ENCODE measurements at places on chromosomes 12 and 14. TPM values are rescaled to one million over a fixed set of nuclear protein-coding genes. Genes with fewer than 3 reads are reported as not detected.
A peak's percentile ranks its signal among the peaks of the same experiment; 100 is the strongest.

Gene PZP
- total RNA-seq, result 0.35 TPM

Gene ITPR2
- 10.5 TPM for total RNA-seq

Gene USP44
- total RNA-seq, result 1.0 TPM

Gene LRP6
- total RNA-seq, result 27.3 TPM

Gene PLEKHA5
- 62.5 TPM for total RNA-seq

Gene PLEKHG3
- 22.0 TPM for total RNA-seq

Gene RHOJ
- total RNA-seq, result 13.3 TPM

Gene DGLUCY
- 254 TPM for total RNA-seq

Gene KCNC2
- not detected for total RNA-seq

Gene CISTR
- total RNA-seq, result 2.4 TPM

Gene RFLNA
- total RNA-seq, result 0.10 TPM

Gene NGB
- not detected for total RNA-seq

Gene RNASE7
- total RNA-seq, result not detected

DNA sequence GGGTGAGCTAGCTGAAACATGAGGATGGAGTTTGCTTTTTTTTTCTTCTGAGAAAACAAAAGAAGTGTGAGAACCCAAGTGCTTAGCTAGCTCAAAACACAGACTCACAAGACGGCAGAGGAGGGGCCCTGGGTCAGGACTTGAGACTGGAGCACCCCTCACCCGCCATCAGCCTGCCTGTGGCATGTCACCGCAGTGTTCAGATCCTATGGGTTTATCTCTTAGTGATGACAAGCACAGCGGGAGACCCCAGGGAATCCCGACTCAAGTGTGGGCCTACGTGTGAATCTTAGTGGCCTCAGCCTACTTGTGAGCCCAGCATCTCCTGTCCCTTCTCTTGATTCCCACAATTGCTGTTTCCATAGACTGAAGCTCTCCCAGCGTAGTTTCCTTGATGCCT lies 22.9 kb downstream of the DYRK4 start:
- DNase-seq, result no peak

GRCh38 chr12:64744422-64745258 lies 14.6 kb downstream of the GNS start:
- no peak for DNase-seq

- DNase-seq, result no peak
Observed at GRCh38 chr14:86430853-86431252, 900.9 kb downstream of the FLRT2 start.

DNA sequence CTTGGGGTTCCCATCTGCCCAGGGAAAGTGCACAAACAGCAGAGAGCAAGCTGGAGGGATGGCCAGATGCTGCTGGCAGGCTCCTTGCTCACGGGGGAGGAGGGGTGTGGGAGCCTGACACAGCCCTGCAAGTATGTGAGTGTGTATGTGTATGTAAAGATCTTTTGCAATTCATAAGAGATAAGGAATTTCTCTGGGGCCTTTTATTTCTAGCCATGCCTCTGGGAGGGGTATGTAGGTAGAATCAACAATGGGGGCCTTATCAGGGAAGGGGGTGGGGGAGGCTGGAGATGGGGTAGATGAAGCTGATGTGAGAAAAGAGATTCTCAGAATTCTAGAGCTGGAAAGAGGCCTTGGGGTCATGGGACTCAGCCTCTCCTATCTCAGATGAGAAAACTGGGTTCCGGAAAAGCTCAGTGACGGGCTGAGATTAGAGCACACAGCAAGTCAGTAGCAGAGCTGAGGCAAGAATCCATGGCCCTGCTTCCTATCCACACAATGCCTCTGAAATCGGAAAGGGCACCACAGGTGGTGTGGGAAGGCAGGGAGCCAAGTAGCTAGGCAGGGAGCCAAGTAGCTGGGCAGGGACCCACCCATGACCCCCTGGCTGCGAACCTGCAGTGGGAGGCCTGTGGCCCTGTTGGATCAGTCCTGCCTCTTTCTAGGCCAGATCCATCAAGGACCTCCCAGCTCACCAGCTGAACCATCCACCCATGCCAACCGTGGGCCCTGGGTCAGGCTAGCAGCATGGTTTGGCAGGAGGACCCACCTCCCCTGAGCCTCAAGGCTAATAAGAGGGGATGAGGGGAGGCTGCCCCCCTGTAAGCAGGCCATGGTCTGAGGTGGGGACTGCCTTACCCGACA lies 54.7 kb downstream of the PLEKHG3 start:
- peak; percentile 69 for DNase-seq

- no peak for DNase-seq
Observed at GRCh38 chr12:90235642-90236041, 527.0 kb upstream of the ATP2B1 start.

DNA sequence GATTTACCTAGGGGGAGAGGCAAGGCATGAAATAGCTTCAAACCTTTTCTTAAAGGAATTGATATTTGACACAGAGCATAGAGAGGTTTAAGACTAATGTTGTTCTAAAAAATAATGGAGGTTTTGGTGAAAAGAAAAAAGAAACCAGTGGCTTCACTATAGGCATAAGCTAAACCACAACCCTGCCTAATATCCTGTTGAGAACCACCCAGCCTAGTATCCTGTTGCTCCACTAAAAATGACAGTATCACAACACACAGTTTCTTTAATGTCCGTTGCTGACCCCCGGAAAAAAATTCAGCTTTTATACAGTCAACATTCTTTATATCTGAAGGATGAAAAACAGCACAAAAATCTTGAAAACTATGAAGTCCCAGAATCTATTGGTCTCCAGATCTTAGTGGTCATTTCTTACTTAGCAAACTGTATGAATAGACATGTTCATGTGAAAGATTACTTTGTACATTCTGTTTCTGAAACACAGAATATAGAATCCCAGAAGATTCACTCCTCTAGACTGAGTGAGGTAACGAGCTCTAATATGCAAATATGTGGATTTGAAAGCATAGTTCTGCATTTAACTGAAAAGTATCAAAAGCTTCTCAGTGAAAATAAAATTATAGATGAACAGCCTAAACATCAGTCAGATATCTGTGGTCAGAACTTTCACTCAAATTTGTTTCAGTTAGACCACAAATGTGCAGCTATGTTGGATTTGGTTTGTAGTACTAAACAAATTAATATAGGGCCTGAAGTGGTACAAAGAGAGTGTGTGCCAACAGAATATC lies 40.5 kb downstream of the GALC start:
- no peak for DNase-seq

- DNase-seq, result no peak
Observed at GRCh38 chr14:70655110-70655826, 13.6 kb downstream of the TTC9 start.

GRCh38 chr14:65255583-65256461 lies 153.5 kb upstream of the MAX start:
- DNase-seq, result no peak

- DNase-seq, result no peak
Observed at GRCh38 chr14:85576218-85576617, 46.3 kb downstream of the FLRT2 start.

DNA sequence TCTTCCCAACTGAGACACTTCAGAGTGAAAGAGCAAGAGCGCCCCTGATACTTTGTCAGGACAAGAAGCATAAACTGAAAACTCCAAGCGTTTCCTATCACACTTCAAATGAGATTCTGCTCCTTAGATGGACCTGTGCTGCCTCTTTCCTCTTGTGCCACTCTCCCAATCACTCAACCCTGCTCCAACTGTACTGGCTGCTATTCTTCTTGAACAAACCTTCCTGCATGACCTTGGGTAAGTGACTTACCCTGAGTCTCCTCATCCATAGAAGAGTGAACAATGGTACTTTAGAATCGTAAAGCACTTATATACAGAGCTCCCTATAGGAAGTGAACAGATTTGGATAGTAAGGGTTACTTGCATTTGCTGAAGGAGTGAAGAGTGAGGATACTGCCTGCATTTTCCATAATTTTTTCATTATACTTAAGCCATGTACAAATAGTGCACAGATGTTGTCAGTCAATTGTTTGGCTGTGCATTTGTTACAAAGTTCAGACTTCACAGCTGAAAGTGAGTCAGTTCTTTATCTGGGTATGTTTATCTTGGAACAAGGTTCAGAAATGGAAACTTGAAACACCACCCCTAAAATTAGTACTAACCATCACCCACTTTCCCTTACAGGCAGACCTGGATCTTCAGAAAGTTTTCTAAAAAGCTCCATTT lies 10.8 kb downstream of the MTERF2 start:
- no peak for DNase-seq

DNA sequence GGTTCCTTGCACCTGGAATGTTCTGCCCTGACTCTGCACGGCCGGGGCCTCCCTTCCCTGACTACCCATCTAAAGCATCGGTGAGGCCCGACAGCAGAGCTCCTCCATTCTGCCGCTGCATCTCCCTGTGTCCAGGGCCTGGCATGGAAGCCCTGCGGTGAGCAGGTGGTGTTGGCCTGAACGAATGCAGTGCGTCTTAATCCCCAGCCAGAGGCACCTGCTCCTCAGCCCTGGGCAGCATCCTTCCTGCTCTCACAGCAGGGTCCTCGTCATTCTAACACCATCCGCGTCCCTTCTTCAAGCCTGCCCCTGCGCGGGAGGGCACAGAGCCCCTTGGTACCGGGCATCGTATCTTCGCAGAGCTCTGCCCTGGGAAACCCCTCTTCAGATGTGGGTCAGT lies 15.4 kb downstream of the BEGAIN start:
- DNase-seq, result no peak

DNA sequence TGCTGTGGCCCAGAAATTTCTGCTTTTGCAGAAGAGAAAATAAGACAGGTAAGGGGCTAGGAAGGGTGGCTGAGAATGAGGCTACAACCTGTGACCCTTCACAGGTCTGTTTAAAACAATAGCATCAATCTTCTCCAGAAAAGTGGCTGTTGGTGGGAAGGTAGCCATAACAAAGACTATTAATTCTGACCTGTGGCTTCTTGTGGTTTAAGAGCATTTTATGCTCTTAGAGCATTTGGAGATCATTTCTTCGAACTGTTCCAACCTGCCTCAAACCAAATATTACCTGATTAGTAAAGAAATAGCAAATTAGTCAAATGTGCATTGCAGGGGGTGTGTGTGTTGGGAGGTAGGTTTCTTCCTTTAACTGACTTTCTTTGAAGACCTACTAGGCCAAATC lies 15.2 kb upstream of the TCP11L2 start:
- DNase-seq, result no peak

GRCh38 chr14:83624541-83624940 lies 1905.4 kb upstream of the FLRT2 start:
- DNase-seq, result no peak

DNA sequence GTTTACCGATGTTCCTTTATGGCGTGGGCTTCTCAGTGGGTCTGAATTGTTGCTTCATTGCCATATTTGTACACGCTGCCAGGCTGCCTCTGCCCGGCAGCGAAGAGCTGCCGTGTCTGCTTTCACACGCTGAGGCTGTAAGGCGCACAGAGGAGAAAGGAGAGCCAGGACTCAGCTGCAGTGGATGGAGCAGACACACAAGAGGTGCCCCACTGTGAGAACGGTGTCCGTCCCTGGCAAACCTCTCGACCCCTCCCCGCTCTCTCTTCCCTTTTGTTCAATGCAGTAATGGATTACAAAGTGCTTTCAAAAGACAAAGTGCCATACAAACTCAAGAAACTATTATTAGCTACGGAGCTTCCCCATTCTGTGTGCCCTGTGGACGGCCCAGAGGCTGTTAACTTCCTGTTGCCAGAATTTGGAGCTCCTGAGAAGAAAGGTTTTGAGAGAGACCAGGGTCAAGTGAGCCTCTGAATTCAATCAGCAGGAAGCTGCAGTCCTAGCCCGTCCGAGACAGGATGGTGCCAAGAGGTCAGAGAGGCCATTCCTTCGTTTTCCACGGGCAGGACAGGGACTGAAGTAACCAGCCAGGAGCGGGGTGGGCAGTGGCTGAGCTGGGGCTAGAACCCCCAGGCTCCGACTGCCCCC lies 15.8 kb downstream of the CCND2 start:
- DNase-seq, result no peak

DNA sequence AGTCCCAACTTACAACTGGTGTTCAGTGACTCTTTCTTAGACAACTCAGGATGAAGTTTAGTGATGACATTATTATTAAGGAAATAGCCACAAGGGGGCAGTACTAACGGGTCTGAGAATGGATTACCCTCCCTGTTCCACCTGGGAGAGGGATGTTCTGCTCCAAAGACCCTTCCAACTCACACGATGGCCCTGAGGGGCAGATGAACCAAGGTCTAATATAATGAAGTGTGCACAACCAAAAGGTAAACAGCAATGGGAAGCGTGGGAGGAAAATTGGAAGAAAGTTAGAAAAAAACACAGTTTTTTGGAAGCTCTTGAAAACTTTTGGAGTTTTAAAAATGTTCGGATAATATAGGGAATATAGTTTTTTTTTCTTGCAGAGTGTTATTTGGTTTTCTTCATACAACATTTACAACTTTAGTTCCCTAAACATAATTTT lies 24.0 kb downstream of the FGF6 start:
- no peak for DNase-seq

GRCh38 chr12:70031046-70031445 lies 206.0 kb downstream of the MYRFL start:
- no peak for DNase-seq

DNA sequence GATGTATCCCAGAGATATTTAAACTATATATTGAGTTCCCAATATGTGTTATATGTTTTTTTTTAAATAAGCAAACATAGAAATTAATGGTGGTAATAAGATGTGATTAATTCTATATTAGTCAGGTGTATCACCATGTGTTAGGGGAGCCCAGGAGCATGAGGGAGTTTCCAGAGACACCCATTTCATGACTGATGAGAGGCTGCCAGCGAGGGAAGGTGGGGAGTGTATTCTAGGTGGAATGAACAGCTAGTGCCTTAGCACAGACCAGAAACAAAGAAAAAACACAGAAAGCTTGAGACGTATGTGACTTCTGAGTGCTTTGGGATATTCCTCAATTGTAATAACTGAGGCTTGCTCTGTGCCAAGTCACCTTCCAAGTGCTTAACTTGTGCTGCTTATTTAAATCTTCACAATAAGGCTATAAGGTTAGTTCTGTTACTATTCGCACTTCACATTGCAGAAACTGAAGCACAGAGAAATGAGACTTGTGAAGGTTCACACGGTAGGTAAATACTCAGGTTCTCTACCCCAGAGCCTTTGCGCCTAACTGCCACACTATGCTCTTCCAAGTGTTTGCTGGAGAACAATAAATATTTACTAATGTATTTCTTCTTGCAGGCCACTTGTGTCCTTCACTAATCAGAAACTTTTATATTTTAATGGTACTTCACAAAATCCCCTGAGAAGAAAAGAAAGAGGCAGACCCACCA lies 17.9 kb upstream of the MGP start:
- DNase-seq, result no peak

DNA sequence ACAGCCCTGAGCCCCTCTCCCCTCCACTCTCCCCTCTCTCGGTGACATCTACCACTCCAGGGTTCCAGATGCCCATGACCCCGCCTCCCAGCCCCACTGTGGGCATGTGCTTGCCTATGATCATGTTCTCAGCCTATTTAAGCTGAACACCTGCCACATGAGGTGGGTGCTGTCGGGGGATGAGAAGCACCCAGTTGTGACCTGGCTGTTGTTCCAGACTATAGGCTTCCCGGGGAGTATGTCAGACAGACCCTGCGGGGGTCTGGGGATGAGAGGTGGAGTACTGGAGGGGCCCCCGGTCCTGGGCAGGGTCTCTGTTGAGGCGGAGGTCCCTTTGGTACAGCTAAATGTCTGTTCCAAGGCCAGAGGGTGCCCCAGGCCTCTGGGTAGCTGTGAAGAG lies 6.0 kb downstream of the VSX2 start:
- DNase-seq, result no peak
